ENCODE measurements at places on chromosomes 7 and 10.

DNA sequence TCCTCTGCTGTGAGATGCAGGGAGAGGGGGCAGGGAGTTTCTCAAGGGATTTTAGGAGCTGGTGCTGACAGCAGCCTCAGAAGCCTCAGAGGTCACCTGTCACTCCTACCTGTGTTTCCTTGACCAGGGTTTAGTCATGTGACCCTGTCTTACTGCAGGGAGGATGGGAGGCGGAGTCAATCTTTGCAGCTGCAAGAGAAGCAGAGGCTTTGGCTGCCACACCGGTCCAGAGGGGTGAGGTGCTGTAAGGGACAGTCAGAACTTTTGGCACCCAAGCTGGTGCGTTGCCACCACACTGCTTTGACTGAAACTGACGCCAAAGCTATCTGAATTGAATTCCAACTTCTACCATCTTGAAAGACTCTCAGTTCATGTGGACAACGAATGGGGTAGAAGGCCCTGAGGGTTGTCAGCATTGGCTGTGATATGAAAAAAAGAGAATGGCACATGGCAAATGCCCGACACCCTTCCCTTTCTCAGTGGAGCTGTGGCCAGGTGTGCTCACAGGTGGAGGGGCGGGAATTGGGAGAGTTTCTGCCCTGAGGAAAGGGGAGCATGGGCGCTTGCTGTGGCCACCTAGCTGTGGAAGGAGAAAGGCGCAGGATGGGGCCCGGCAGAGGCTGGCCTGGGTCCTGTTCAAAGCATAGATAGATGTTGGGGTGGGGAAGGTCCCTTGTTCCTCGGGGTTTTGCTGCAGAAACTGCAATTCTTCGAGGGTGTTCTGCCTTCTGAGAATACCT, 69.3 kb downstream of the ARHGAP22 start:
- no peaks in the 10 kb centered on the region for H3K4me1 ChIP-seq
- H3K36me3 ChIP-seq = no peaks in the 10 kb centered on the region
- H3K27ac ChIP-seq = no peak overlapping the region

GRCh38 chr10:104479906-104480593, 126.4 kb downstream of the CFAP58 start:
- no peak for DNase-seq
- H3K4me1 ChIP-seq = no peaks in the 10 kb centered on the region
- no peak overlapping the region for H3K4me3 ChIP-seq
- H3K27me3 ChIP-seq = no peaks in the 10 kb centered on the region
- H3K36me3 ChIP-seq = no peaks in the 10 kb centered on the region

DNA sequence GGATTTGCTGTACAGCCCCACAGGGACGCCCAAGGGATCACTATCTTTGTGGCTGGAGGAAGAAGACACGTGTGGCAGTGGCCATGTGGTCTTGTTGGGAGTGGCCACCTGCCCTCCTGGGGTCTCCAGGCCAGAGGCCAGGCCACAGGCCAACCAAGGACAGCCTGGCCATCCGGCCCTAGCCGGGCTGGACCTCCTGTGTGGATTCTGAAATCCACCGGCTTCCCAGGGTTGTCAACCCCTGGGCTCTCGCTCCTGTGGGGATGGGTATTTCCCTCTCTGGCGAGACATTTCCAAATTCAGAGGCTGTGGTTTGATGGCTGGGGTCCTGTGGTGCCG, 31.5 kb upstream of the CFAP46 start:
- no peaks in the 10 kb centered on the region for H3K4me1 ChIP-seq
- no peak overlapping the region for H3K27ac ChIP-seq
- no peaks in the 10 kb centered on the region for H3K27me3 ChIP-seq
- peak; percentile 5 for DNase-seq

- no peaks in the 10 kb centered on the region for H3K27me3 ChIP-seq
- H3K36me3 ChIP-seq = no peaks in the 10 kb centered on the region
- H3K27ac ChIP-seq = no peak overlapping the region
- no peak for DNase-seq
- no peaks in the 10 kb centered on the region for H3K4me1 ChIP-seq
Observed at GRCh38 chr7:913736-914520, 37.6 kb downstream of the GET4 start.

DNA sequence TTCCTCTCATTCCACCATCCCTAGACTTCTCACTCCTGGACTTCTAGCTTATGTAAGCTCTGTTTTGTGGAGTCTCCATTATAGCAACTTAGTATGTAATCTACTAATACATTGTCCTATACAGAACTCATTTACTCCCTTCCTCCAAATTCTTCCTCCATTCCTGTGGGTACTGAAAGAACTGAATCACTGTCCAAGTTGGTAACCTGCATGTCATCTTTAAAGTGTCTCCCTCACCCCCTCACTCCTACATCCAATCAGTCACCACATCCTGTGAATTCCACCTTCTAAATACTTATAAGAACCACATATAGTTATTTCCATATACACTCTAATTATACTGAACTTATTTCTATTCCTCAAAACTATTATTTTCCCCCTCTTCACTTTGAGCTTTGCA, 20.3 kb downstream of the AASS start:
- H3K4me1 ChIP-seq = no peaks in the 10 kb centered on the region
- H3K27me3 ChIP-seq = no peaks in the 10 kb centered on the region
- DNase-seq = no peak
- no peak overlapping the region for H3K27ac ChIP-seq
- H3K36me3 ChIP-seq = no peaks in the 10 kb centered on the region

DNA sequence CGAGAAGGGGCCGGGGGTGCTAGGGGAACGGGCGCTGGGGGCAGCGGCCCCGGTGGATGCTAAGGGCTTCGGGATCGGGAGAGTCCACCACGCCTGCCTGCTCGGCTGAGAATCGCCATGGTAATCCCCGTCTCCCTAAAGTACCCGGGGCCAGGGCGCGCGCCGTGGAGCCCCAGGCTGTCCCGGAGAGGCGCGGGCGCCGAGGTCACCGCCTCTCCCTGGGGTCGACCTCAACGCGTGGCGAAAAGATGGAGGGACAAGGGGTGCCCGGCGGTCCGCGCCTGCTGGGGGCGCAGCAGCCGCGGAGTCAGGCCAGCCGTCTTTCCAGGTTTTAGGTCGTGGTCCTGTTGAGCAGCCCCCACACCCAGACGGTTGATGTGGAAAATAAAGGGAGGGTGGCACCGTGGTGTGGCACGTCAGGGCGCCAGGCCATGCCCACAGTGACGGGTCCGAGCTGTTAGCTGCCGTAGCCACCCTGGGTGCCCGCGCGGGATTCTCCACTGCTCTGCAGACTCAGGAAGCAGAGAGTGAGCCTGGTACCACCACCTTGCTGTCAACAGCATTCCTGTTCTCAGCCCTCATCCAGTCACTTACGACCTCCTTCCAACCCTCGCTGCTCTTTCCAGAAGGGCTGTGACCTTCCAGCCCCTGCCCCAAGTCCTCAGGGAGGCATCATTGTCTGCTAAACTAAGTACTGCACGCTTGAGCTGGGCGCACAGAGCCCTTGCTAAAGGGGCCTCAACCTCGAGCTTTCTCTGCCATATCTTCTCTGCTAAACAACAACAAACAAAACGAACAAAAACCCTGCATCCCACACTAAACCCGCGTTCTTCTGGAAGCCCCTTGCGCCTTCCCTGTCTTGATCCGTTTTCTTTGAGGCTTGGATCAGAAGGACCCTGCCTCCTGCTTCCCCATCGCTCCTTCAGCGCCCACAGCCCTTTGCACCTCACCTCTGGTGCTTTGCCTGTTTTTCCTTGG, 666 bp downstream of the SMKR1 start:
- H3K4me3 ChIP-seq = peak overlapping the region; percentile 4
- no peak for DNase-seq
- H3K27me3 ChIP-seq = no peaks in the 10 kb centered on the region
- H3K36me3 ChIP-seq = no peaks in the 10 kb centered on the region

DNA sequence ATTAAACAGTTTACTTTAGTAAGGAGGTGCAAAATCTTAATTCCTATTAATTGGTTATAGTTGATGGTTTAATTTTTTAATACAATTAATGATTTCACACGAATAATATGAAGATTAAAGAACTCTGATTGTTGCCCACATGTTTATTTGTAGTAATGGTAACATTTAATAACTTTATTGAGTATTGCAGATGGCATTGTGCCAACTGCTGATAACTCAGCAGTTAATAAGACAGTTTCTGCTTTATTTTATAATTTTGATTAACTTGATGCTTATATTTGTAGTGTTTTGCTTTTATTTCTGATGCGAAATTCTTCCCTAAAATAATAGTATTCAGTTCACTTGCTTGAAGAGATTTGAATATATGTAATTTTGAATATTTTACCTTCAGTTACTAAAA, 2.8 kb downstream of the DNAJB9 start:
- H3K27me3 ChIP-seq = no peaks in the 10 kb centered on the region

DNA sequence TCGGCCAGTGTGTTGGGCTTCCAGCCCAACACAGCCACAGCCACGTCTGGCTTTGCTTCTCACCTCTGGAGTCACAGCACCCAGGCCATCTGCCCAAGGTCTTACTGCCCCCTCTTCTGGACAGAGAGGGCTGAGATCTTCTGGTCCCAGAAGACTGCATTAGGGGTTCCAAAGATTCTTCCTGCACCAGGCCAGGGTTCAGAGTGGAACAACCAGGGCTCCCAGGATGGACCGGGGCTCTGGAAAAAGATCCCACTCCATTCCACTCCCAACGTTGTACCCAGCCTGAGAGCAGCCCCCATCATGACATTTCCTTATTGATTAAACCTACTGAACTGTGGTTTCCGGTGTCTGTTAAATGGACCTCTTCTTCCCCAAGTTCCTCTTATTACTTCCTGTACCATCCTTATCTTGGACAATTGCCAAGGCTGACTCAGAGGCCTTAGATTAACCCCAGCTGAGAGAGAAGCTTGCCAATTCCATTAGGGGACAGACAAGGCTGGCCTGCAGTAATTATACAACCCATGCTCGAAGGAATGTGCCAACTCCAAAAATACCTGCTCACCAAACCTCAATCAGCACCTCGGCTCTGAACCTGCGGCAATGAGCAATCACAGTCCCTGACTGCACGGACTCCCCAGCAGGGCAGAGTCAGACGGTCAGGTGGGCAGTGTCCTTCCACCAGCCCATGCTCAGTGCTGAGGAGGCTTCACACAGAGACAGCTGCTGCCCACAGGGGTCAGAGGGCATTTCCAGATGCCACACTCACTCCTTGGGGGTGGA, 47.9 kb upstream of the NPFFR1 start:
- DNase-seq = no peak
- H3K27me3 ChIP-seq = no peaks in the 10 kb centered on the region
- H3K36me3 ChIP-seq = no peaks in the 10 kb centered on the region
- H3K4me3 ChIP-seq = no peak overlapping the region
- peaks cover 3% of the 10 kb centered on the region for H3K4me1 ChIP-seq

DNA sequence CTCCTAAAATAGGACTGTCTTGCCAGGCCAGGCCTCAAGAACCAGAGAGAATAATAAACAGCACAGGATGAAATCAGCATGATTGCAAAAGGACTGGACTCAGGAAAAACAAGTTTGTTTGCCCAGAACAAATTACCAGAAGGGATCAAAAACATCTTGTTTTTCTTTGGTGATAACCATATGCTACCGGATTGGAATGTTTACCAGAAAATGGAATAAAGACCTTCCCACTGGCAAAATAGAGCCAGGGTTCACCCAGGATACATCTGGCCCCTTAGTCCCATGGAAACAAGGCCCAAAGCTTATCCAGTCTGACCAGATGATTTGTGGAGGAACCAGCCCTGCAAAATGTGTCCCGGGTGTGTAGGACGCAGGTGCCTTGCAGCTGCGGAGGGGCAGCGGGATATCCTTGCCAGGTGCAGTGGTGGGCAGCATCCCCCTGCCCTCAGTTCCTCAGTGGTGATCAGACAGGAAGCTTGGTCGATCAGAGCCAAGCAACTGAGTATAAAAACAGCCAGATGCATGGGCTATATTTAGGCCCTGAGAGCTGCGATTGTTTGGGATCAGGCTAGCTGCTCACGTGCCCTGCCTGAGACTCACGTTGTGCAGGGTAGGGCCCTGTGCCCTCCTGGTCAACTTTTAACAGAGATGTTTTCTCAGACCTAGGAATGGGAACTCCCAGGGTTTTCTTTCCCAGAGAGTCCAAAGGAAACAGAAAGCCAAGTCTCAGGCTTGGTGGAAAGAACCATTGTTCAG, 4.6 kb upstream of the ZNF22 start:
- DNase-seq = peak; percentile 84
- no peaks in the 10 kb centered on the region for H3K27me3 ChIP-seq
- H3K4me1 ChIP-seq = peaks cover 14% of the 10 kb centered on the region

DNA sequence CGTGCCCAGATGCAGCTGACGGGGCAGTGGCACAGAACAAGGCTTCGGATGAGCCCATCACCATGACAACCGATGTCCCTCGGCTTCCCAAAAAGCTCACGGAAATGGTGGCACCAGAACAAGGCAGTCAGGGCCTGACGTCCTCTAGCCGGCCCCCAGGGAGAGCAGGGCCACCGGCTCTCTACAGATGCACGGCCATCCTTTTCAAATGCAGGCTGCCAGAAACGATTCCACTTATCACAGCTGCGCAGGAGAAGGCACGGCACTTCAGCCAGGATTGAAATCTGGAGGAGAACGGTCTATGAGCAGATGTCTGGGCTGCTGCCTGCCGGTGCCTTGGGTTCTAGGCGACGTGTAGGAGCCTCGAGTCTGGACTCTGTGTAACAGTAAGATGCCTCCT, 223.8 kb downstream of the ZMYND11 start:
- H3K4me1 ChIP-seq = no peaks in the 10 kb centered on the region
- H3K27me3 ChIP-seq = no peaks in the 10 kb centered on the region
- no peak for DNase-seq
- H3K36me3 ChIP-seq = no peaks in the 10 kb centered on the region
- no peak overlapping the region for H3K4me3 ChIP-seq

- H3K27me3 ChIP-seq = no peaks in the 10 kb centered on the region
- H3K27ac ChIP-seq = peak overlapping the region; percentile 69
- DNase-seq = no peak
- H3K4me3 ChIP-seq = peak overlapping the region; percentile 64
- peaks cover 14% of the 10 kb centered on the region for H3K4me1 ChIP-seq
Observed at GRCh38 chr10:131982185-131982756, 548 bp upstream of the BNIP3 start.

Measured in uterus (tissue), 4 donors.